GM23338 (cell line): ENCODE measurements at places on chromosomes 3 and 15.

GRCh38 chr3:144200004-144200403 lies 228.4 kb downstream of the DIPK2A start:
- DNase-seq = no peak

DNA sequence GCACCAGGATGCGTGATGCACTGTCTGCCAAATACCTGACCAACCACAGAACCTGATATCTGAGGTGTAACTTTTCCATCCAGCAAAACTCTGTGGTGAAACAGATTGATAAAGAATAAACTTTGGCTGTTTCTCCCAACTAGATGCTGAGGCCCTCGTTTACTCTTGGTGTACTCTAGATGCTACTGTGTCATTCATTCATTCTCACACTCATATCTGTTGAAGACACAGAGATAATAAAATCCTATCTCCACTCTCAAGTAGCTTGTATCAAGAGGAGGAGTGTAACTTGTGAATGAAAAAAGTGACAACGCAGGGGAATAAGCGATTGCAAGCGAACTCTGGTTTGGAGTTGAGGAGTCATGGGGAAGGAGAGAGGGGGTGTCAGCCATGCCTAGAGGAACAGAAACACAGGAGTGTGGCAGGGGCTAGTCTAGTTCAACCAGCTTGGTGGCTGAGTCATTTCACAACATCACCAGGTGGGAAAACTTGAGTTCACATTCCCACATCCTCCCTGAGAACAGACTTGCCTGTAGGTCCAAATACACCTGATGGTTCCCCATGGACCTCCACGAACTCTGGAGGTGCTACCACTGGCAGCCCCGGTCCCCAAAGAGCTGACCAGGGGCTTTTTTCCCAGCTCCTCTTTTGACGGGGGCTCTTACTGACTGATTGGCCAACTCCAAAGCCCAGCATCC lies 73.3 kb upstream of the SNRK start:
- DNase-seq = no peak

DNA sequence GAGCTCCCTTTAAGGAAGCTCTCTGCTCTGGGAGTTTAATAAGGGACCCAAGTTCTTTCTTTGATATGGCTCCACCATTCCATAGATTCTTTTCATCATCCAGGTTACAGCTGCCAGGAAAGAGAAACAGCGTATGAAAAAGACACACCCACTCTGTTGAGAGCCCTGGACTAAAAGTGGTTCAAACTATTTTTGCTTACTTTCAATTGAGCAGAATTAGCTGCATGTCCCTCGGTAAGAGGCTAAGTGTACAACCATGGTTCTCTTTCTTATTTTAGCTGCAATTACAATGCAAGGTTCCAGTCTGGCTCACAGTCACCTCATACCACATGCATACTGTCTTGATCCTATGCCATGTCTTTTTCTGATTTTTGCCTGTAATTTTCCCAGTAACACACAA lies 1288.3 kb downstream of the NSUN3 start:
- DNase-seq = no peak

DNA sequence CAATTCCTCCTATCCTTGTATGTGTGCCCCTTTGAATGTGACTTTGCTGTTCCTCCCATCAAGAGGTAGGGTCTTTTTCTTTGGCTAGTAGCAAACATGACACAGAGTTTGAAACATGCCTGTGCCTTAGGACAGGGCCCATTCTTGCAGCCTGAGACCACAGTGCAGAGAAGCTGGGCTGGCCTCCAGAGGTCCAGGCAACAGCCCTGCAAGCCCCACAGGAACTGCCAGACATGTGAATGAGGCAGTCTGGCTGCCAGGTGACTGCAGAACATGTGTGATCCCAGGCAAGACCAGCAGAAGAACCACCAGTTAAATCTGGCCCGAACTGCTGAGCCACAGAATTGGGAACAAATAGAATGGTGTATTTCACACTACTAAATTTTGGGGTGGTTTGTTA lies 1.2 kb upstream of the HGD start:
- DNase-seq = no peak

DNA sequence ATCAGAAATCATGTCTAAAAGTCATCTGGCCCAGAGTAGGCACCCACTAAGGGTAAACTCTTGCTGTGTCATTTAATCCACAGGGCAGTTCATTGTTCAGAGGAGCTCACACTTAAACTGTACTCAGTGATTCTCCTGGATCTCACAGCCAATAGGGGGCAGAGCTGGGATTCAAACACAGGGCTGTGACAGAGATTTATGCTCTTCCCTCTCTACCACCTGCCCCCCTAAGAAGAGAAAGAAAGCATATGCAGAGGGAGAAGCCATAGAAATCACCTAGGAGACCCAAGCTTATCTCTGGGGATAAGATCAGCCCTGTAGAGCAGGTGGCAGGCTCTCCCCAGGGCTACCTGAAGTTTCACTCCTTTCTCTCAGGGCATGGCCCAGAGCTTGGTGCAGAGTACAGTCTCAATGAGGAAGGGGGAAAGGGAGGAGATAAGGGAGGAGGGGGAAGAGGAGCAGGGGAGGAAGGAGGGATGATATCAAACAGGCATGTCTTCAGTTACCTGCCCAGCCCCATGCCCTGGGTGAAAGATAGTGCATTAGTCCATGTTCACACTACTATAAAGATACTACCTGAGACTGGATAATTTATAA lies 51.8 kb upstream of the ADPGK start:
- DNase-seq = peak; percentile 77

- DNase-seq = no peak
Measured at GRCh38 chr3:143529018-143529478, 319.2 kb downstream of the SLC9A9 start.

DNA sequence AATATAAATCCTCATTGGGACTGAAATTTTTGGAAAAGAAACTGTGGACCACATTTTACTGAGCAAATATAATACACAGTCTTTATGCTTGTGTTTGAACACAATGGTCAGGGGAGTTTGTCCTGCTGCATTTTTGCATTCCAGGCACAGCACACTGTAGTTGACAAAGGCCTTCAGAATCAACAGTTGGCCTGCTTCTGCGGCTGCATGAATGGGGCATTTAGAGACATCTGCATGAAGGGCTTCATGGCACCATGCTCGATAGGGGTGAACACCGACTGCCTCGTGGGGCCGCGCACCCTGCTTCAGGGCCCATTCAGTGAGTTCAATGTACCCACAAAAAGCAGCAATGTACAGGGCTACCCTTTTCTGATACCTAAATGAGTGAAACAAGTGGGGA lies 15.4 kb upstream of the COMMD2 start:
- no peak for DNase-seq

- DNase-seq = peak; percentile 52
Measured at GRCh38 chr3:42653560-42654330, at the start of gene ZBTB47. Gene ZBTB47 (plus strand): TSS chr3:42653697. CDS start chr3:42658356, 4,659 bp downstream.

GRCh38 chr3:69510481-69511030 lies 124.7 kb upstream of the FRMD4B start:
- no peak for DNase-seq

DNA sequence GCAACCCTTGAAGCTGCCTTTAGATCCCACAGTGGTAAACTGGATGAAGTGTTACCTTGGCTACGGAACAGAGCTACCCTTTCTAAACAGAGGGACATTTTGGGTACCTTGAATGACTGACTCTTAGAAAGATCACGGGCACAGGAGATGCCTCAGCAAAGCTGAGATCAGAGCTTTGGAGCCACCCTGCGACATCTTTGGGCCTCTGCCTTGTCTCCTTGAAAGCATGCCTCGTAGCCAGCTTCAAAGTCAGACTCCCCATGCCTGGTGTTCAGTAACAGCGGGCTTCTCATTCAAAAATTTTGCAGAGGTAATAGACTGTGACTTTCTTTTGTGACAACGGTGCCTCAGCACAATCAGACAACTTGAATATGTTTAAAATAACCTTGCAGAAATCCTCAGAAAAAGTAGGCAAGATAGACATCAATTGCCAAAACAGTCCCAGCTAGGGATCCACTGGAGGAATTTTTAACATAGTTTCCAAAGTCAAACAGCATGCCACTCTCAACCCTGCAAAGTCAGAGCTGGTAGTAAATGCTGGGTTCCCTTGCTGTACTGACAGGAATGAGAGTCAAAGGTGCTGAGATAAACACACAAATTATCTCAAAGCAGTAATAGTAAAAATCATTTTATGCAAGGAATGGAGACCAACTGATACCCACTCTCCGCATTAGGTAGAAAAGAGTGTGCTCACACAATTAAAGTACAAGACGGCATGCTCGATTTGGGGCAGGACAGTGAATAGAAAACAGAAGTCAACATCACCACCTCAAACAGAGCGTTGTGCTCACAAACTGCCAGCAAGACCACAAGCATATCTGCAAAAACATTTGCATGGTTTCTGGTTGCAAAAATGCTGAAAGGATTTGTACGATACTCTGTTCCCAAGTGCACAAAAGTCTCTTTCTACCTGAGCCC lies 82.1 kb downstream of the MYO1E start:
- DNase-seq = no peak

DNA sequence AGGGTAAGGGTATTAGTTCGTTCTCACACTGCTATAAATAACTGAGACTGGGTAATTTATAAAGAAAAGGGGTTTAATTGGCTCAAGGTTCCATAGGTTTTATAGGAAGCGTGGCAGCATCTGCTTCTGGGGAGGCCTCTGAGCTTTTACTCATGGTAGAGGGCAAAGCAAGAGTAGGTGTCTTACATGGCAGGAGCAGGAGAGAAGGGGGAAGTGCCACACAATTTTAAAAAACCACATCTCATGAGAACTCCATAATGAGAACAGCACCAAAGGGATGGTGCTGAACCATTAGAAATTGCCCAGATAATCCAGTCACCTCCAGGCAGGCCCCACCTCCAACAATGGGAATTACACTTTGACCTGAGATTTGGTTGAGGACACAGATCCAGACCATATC lies 12.2 kb downstream of the RNF111 start:
- no peak for DNase-seq

DNA sequence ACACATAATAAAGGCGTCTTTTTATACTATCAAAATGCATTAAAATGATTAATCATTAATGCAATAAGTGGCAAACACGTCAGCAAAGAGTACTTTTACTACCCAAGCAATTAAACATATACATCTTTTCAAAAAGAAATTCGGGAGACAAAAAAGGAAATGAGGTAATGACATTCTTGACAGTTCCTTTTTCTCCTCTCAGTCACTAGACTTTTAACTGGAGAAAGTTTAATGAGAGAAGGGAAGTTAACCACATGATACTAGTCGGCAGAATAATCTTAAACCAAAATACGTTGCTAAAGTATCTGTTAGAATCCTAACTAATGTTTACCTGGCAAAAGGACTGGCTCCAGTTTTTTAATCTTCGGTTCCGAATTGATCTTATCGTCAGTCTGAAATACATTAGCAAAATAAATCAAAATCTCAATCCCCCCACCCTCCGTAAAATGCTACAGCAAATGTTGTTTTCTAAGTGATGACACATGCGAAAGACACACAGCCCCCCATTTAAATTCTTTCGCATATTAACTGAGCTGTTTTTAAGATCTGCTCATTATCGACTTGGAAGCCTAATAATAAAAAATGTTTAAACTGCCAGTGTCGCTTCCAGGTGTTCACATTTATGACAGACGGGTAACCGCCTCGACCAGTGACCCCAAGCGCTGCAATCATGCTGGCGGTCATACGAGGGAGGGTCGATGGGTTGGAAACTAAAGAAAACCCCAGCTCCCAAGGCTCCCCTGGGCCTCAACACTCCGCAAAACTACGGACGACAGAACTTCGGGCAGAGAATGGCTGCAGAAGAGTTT lies 778 bp downstream of the MTMR10 start:
- no peak for DNase-seq

DNA sequence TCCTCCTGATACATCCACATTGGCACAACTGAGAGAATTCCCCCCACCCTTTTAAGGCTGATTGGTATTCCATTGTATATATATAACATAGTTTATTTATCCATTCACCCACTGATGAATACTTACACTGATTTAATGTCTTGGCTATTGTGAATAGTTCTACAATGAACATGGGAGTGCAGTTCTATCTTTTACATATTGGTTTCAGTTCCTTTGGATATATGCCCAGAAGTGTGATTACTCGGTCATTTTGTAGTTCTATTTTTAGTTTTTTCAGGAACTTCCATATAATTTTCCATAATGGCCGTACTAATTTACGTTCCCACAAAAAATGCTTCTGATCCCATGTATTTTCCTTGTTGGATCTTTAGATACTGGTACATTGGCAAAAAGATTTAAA lies 135.3 kb downstream of the FMN1 start:
- DNase-seq = no peak

DNA sequence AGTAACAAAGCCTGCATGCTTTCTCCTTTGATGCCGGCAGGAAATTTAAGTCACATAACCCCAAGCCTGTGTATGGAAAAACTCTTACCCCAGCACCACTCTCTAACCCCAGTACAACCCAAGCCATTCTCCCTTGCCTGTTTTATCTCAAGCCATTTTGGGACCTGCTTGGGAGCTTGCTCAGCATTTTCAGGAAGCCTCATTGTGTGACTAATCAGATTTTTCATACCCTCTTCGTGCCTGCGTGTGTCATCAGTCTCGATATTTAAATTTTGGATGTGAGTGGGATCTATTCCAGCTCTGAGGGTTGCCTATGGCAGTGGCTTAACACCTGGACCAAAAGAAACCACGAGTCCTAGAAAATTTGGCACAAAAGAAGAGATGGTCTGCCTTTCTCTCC lies 426.2 kb downstream of the SQOR start:
- DNase-seq = no peak

DNA sequence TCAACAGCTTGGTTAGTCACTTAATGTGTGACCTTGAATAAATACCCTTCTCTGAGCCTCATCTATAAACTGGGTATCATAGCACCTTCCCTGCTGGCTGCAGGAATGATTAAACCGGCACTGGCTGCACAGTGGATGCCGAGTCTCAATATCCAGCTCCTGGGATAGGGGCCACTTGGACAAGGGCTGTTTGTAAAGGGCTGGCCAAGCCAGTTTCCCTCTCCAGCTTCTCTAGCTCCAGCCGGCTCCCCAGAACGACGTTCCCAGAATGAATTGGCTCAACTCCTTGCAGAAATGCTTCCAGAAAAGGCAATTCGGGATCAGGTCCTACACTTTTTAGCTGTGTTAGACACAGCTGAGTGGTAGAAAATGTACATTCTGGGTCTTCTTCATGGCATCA lies 58.8 kb downstream of the LSM3 start:
- DNase-seq = no peak

GRCh38 chr15:69999392-70000085 lies 98.2 kb downstream of the TLE3 start:
- no peak for DNase-seq

DNA sequence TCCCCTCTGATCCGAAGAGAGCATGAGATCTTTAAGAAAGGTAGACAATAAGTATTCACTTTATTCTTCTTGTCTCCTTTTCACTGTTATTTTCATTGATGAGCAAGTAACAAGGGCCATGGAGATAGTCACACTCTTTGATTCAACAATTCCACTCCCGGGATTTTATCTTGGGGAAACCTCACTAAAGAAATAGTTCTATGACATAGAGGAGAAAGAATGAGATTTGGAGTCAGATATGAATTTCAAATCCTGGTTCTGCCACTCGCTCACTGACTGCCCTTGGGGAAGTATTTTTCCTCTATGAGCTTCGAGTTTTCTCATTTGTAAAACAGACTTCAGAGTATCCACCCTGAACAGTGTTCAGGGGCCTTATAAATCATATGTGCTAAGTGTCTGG lies 514.6 kb downstream of the NLGN1 start:
- no peak for DNase-seq
